ENCODE measurements at places on chromosomes 1 and 21.
A peak's percentile ranks its signal among the peaks of the same experiment; 100 is the strongest.

GRCh38 chr1:235558621-235559169, 54.4 kb upstream of the B3GALNT2 start:
- DNase-seq, result no peak

DNA sequence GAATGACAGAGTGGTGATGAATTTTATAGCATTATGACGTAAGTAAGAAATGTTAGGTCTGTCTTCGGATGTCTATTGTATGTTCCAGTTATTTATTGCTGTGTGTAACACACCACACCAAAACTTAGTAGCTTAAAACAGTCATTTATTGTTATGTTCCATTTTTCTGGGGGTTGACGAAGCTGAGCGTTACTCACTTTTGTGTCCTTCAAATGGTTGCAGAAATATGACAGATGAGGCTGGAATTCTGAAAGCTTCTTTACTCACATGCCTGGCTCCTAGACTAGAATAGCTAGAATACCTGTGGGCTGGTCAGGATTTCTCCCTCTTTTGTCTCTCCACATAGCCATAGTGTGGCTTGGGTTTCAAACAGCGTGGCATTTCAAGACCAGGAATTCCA, 62.1 kb upstream of the S1PR1 start:
- DNase-seq, result no peak

GRCh38 chr1:91777630-91778300, 108.2 kb downstream of the TGFBR3 start:
- no peak for DNase-seq

DNA sequence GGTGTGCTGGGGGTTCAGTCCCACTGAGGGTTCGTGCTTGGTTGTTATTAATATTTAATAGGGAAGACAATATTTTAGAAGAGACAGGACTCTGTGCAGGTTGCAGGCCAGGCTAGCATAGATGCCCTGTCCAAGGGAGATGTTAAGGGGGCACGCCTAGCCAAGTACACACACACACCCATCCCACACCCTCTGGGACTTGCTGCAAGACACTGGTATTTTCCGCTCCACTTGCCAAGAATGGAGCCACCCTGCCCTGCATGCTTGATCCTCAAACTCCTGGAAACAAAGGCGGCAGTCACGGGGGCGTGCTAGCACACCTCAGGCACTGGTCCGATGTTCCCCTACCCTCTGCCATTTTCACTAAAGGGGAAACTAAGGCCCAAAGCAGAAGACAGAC, 99.1 kb downstream of the MRPL37 start:
- no peak for DNase-seq

- peak; percentile 66 for DNase-seq
Observed at GRCh38 chr1:159803956-159804689, 2.0 kb downstream of the FCRL6 start.

GRCh38 chr1:4006676-4007374, 106.8 kb upstream of the C1orf174 start:
- DNase-seq, result no peak

DNA sequence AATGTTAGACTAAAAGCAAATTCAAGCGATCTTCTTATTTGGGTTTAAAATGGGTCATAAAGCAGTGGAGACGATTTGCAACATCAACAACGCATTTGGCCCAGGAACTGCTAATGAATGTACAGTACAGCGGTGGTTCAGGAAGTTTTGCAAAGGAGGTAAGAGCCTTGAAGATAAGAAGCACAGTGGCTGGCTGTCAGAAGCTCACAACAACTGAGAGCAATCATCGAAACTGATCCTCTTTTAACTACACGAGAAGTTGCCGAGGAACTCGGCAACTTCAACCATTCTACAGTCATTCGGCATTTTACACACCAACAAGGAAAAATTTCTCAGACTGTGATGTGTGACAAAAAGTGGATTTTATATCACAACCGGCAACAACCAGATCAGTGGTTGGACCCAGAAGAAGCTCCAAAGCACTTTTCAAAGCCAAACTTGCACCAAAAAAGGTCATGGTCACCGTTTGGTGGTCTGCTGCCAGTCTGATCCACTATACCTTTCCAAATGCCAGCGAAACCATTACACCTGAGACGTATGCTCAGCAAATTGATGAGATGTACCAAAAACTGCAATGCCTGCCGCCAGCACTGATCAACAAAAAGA, 47.9 kb downstream of the ASH1L start:
- DNase-seq, result no peak

DNA sequence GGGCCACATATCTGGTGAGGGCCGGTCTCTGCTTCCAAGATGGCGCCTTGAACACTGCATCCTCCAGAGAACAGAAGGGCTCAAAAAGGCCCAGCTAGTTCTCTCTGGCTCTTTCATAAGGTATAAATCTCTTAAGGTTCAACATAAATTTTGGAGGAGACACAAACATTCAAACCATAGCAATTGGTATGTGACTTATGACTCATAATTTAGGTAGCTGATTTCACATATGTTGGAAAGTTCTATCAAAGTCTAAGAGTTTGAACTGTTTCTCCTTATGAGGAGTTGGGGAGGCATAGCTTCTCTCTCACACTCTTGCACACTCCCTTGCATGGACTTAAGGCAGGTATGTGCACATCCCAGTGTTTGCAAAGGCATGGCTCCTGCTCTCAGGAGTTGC, 5.1 kb upstream of the FYB2 start:
- DNase-seq, result no peak

GRCh38 chr1:15362737-15363128, 47.0 kb upstream of the EFHD2 start:
- DNase-seq, result no peak

- DNase-seq, result no peak
Observed at GRCh38 chr1:17874231-17874630, 119.1 kb downstream of the ACTL8 start.

- DNase-seq, result no peak
Observed at GRCh38 chr1:205514211-205515142, 10.0 kb downstream of the CDK18 start.

GRCh38 chr1:183101081-183101480, 77.9 kb downstream of the LAMC1 start:
- DNase-seq, result no peak

- no peak for DNase-seq
Observed at GRCh38 chr1:234544087-234544579, 65.2 kb upstream of the TARBP1 start.

DNA sequence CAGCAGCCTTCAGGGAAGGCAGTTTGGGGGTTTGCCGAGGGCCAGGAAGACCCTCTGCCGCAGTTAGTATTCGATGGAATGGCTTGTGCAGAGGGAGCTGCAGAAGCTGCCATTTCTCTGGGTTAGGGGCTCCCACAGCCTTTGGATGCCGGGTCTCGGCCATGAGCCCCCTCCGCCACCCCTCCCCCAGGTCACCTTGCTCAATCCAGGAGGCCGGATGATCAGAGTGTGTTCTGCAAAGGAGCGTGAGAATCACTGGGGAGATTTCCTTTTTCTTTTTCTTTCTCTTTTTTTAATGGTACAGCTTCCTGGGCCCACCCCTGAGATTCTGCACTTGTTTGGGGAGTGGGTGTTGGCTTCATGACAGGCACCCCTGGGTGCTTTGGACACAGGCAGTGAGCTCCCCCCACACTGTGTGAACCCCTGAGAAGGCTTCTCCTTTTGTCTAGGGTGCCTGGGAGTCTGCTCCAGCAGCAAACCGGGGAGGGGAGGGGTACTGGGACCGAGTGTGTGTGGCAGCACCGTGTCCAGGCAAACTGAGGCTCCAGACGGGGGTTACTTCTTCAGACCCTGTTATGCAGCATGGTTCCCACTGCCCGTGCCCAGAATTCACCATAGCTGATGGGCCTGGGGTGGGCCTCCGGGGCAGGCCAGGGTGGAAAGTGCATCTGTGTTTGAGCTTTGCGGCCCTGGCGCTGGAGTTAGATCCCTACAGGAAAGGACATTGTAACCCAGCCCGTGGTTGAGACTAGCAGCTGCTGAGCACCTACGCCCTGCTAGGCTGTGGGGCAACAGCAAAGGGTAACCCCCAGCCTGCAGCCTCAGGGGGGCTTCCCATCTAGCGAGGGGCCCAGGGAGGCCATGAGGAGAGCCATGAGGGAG, 18.5 kb downstream of the TNFRSF1B start:
- DNase-seq, result no peak

DNA sequence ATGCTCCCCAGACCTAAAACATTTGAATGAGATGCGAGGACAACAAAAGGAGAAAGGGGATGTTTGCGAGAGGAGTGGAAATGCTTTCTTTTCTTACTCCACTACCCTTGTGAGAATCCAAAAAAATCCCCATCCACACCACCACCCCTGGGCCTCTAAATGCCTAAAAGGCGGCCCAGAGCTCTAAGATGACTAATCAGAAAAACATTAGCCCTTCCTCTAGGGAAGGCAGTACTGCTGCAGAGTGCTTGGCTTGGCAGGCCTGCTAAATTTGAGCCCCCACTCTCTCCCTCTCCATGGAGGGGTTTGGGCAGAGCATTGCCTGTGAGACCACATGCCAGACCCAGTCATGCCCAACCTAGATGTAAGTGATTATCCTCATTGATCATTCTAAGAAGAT, 347.9 kb downstream of the USH2A start:
- DNase-seq, result no peak

- no peak for DNase-seq
Observed at GRCh38 chr1:221468546-221468945, 273.3 kb downstream of the DUSP10 start.

GRCh38 chr1:175192630-175193526, at the start of gene KIAA0040:
Gene KIAA0040 (minus strand): TSS chr1:175192776. CDS start chr1:175161013, 31,763 bp downstream.
- DNase-seq, result peak; percentile 89

GRCh38 chr21:36377391-36377842, 7.8 kb upstream of the CHAF1B start:
- DNase-seq, result no peak

- DNase-seq, result no peak
Observed at GRCh38 chr1:231500666-231501065, 27.8 kb upstream of the TSNAX start.

DNA sequence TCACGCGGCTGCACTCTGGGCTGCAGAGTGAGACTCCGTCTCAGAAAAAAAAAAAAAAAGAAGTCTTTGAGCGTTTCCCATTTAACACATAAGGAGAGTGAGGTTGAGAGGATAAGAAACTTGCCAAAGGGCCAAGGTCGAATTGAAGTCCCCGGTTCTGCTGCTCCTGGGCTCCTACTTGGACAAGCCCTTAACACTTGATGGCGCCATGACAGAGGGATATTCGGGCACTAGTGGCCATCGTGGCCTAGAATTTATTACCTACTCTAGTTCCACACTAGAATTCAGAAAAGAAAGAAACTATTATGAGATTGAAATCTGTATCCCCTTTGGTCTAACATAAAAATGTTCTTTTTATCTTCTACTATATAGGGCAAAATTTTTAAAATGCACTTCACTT, 65.7 kb upstream of the NEK2 start:
- DNase-seq, result peak; percentile 44

GRCh38 chr1:228144993-228145343, 4.8 kb upstream of the GJC2 start:
- peak; percentile 47 for DNase-seq

DNA sequence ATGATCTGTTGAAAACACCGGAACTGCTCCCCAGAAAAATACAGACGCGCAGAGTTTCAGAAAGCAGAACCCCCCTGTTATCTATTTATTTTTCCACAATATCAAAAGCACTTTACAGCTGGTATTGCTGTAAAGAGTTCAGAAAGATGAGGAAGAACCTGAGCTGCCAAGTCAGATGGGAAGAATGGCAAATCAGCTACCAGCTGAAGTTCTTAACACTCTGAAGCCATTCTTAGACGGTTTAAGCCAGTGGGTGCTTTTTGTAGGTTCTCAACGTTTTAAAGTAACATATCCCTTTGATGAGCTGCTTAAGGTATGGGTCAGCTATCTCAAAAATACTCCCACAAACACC, 714 bp upstream of the AKIRIN1 start:
- DNase-seq, result no peak

DNA sequence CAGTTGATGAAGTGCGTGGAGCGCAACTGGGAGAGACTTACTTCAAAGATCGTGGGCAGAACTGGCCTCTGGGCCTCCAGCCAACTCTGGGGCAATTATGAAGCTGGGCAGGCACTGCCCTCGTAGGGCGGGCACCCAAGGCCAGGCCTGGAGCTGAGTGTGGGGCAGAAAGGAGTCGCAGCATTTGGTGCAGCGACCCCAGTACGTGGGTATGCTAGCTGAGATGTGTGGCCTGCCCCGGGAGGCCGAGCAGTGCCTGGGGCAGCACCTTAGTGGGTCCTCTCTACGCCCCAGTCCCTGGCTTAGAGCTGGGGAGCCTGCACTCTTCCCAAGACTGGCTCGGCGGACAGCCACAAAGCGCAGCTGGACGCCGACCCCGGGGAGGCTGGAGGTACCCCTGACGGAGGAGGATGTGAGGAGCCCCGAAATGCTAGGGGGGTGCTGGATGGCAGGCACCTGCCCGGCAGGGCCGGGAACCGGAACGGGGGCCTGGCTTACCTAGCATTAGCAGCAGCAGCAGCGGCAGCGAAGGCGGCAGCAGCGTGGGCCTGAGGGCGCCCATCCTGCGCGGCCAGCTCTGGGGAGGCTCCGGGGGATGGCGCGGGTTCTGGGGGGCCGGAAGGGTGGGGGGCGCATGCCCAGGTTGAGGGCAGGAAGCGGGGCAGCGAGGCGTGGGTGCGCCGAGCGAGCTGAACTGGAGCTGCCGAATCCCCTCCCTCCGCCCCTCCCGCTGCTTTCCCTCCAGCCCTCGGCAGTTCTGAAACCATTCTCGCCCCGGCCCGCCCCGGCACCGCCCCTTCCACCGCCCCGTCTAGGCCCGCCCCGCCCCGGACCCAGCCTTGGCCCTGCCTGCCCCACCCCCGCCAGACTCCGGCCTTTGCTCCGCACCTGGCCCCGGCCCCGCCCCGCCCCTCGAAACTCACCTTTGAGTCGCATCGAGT, at the start of gene IGSF8:
IGSF8 (minus strand) TSS at position 709 of the 941 bp plus-strand sequence; CDS start at position 562, 147 bp downstream.
- DNase-seq, result peak; percentile 98

DNA sequence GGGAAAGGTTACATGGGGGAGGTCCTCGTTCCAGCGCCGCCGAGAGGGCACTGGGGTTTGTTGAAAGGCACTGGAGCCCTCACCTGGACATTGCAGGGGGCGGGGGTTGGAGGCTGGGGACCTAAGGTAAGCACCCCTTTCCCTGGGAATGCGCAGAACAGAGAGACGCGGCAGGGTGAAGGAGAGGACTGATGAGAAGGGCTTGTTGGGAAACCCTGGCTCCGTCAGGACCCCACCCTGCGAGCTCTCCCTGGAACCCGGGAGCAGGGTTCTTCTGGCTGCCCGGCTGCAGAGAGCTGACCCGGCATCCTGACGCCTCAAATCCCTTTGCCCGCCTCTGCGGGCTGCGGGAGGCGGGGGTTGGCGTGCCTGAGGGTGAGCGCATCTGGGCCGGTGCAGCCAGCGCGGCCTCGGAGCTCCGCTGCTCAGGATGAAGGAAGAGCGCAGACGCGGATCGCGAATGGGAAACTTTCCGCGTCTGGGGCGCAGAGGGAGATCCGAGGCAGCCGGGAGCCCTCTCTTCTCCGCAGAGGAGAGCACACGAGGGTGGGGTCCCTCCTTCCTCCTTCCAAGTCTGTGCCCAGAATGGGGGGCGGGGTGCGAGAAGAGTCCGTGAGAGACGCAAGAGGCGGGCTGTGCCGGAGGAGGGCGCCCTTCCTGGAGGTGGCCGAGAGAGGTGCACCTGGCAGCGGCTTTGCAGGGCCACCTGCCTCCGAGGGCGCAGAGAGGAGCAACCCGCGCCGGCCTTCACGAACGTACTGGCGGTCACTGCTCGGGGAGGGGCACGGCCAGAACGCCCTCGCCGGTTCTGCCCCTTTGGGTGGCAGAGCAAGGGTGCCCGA, 2.4 kb downstream of the IGSF21 start:
- DNase-seq, result peak; percentile 94

GRCh38 chr1:229664133-229664689, 38.2 kb downstream of the URB2 start:
- peak; percentile 1 for DNase-seq

- DNase-seq, result peak; percentile 45
Observed at GRCh38 chr1:91651661-91652071, 151.0 kb downstream of the CDC7 start.

- peak; percentile 57 for DNase-seq
Observed at GRCh38 chr1:160168609-160169369, 17.4 kb downstream of the ATP1A4 start.

- DNase-seq, result no peak
Observed at GRCh38 chr1:111639602-111640198, 20.1 kb downstream of the RAP1A start.
